ENCODE measurements at places on chromosomes 3 and 15. TPM values are rescaled to one million over a fixed set of nuclear protein-coding genes. Genes with fewer than 3 reads are reported as not detected.

CD200 gene
- total RNA-seq = 4.9 TPM

ARGFX gene
- not detected for total RNA-seq

B3GNT5 gene
- 38.2 TPM for total RNA-seq

GRM2 gene
- under 0.01 TPM for total RNA-seq
